ENCODE measurements at places on chromosomes 4 and X.

GRCh38 chr4:175703956-175704600, 108.0 kb downstream of the GPM6A start:
- DNase-seq: no peak

DNA sequence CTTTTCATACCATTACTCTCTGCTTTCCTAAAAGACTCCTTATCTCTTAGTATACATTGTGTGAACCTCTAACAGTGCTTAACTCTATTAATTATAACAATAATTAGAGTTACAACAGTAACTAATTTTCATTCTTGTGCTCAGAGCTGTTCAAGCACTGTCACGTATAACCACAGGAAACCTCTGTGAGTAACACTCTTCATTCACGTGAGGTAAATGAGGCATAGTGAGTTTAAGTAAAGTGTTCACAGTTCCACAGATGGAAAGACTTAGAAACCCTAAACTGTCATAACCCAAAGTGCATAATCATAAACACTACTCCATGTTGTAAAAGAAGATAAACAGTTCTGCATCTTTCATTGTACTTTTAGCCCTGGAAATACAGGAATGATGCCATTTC, 222.4 kb downstream of the CCSER1 start:
- no peak for DNase-seq

DNA sequence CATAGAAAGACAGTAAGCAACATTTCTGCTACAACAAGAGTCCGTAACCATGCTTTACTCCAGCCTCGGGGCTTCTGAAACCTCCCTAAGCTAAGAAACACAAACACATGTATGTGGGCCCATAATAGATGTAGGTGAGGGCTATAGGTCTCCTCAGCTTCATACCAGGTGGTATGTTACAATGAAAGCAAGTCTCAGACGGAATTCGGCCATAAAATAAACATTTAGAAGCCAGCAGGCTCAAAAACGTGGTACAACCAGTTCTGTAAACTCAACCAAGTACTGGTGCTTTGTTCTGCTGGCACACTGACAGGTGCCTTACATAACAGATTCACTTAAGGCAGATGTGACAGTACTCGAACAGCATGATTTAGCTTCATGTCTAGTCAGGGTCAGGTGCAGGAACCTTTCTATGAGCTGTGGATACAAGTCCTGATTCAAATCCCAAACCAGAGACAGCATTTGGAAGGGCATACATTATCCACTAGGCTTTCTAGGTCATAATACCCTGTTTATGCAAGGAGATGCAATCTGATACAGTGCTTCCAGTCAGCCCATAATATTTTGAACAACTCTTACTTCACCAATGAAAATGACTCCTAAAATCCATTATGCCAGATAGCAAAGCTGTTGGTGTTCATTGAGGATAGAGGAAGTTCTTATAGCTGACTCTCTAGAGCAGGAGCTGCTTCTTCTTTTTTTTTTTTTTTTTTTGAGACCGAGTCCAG, 113.8 kb upstream of the ENPP6 start:
- peak; percentile 61 for DNase-seq

DNA sequence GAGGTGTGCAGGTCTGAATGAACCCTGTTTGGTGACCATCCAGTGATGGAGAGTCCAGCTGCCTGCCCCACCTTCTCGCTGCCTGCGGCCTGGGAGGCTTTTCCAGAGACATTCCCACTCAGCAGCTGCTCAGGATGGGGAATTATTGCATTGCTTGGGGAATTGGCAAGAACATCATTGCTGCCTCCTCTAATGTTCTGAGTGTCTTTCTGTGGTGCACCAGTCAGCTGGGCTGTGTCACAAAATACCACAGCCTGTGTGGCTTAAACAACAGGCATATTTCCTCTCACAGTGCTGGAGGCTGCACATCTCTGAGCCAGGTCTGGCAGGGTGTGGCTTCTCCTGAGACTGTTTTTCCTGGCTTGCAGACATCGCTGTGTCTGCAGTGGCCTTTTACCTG, 86.8 kb upstream of the AFAP1 start:
- no peak for DNase-seq

GRCh38 chrX:47482065-47482511, 934 bp downstream of the ZNF41 start:
- no peak for DNase-seq

GRCh38 chr4:166195101-166195500, 322.1 kb downstream of the TLL1 start:
- no peak for DNase-seq

- DNase-seq: no peak
Measured at GRCh38 chrX:123814343-123814742, 45.5 kb upstream of the XIAP start.

DNA sequence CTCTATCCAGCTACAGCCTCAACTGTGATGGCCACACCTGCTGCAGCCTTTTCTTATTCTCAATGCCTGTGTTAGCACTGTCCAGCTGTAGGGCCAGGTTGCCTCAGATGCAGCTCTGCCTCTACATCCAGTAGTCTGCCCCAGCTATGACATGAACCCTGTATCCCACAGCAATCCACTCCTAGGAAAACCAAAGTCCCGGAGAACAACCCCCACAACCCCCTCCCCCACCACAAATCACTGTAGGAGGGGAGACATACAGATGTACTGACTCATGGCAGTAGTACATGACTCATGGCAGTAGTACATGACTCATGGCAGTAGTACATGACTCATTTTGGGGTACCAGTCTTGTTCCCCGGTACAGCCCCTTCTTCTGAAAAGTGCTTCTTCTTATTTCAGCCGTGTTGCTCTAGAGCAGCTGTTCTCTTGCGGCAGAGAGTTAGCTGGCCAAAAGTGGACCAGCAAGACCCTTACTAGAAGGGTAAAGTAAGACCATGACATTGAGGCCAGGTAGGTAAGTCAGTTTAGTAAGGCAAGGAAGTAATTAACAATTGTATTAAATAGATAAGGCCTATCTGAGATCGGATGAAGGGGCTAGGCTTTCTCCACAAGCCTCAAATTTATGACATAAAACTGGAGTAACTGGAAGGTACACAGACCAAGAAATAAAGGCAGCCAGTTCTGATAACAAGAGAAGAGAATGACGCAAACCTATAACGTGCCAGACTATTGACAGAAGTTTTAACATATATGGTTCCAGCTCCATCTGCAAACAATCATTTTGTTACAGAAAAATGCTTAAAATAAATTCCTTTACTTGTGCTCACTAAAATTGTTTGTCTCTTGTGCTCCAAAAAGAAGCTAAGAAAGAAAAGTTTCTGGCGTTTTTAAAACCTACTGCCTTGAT, 221.4 kb downstream of the TACR3 start:
- DNase-seq: no peak

- DNase-seq: no peak
Measured at GRCh38 chr4:62003695-62004094, 803.6 kb downstream of the ADGRL3 start.

- no peak for DNase-seq
Measured at GRCh38 chrX:39648548-39649254, 449.1 kb downstream of the BCOR start.

DNA sequence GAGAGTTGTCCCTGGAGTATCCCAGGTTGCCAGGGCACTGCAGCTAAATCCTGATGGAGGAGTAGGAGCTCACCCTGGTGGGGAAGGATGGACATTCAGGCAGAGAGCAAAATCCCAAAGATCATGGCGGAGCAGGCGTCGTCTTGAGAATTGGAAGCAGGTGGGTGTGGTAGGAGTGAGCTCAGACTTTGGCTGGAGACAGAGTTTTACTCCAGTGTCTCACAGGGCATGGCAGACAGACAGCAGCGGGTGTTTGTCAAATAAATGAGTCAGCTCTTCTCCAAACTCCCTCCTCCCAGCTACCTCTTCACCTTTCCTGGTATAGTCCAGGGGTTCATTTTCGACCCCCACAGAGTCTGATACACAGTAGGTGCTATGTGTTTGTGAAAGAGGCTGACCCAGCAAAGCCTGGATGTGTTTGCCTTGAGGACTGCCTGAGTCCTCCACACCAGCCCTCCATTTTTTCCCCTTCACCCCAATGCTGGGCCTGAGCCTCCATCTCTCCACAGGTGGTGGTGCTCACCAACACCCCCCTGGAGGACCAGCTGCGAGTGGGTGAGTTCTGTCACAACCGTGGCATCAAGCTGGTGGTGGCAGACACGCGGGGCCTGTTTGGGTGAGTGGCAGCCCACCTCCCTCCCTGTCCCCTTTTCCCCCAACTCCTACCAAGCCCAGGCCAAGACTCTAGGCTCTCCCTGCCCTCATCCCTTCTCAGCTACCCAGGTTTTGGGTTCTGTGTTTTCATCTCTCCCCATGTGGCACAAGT, 6.9 kb downstream of the UBA1 start:
- DNase-seq: no peak

GRCh38 chr4:125741825-125742452, 427.2 kb downstream of the FAT4 start:
- peak; percentile 26 for DNase-seq

DNA sequence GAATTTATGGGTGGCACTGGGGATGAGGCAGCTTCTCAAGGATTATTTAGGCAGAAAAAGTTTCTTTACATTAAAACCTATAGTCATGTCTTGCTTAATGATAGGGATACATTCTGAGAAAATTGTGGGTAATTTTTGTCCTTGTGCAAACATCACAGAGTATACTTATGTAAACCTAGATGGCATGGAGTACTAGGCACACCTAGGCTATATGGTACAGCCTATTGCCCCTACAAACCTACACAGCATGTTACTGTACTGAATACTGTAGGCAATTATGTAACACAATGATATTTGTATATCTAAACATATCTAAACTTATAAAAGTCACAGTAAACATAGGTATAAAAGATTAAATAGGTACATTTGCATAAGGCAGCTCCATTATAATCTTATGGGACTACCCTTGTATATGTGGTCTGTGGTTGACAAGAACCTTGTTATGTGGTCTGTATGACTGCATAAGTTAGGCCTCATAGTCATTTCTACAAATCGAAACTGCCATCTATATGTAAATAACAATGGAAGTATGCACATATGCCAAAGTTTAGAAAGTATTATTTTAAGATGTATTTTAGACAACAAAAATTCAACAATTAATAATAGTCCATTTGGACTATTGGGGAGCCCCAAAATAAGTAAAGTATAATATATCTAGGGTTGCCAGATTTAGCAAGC, 87.3 kb downstream of the CFAP299 start:
- DNase-seq: peak; percentile 23

DNA sequence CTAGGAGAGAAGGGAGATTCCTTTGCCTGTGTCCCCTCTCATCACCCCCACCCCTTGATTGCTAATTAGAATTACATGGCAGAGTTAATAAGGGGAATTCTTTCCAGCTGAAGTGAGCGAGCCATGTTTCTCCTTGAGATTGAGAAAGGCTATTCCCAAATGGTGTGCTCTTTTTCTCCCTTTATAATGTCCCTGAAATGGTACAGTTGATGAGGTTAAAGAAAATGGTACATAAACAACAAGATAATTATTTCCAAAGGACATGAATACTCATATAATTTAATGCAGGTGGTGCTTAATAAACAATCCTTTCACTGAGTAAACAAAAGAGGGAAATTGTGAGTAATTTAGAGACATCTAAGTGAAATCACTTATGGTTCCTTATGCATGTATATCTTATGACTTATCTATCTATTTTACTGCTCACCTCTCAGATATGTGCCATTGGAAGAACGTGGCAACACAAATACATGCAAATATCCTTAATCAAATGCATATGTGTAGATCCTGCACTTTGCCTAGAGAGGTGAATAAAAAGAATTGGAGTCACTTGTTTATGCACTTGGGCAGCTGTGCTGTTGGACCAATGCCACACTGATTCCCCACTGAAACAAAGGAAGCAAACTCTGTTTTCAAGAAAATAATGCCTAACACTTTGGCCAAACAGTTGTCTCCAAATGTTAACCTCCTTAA, 106.6 kb upstream of the WDR44 start:
- no peak for DNase-seq

GRCh38 chr4:127881563-127881864, 821 bp downstream of the PLK4 start:
- DNase-seq: no peak

DNA sequence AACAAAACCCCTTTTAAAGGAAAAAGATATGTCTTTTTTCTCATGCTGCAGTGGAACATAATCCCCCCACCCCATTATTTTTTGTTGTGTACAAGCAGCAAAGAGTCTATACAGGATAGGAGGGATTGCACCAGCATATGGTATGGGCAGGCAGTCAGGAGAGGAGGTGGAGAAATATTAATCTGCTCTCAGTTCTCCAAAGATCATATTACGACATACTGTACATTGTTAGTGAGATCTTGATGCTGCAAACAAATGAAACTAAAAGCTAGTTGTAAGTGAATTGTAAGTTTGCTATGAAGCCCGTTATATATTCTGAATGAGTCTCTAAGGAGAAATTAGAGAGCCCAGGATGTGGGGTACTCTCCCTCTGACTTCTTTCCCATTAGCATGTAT, 75.3 kb downstream of the RAPGEF2 start:
- DNase-seq: no peak

GRCh38 chr4:11632025-11632424, 203.3 kb upstream of the HS3ST1 start:
- DNase-seq: no peak

DNA sequence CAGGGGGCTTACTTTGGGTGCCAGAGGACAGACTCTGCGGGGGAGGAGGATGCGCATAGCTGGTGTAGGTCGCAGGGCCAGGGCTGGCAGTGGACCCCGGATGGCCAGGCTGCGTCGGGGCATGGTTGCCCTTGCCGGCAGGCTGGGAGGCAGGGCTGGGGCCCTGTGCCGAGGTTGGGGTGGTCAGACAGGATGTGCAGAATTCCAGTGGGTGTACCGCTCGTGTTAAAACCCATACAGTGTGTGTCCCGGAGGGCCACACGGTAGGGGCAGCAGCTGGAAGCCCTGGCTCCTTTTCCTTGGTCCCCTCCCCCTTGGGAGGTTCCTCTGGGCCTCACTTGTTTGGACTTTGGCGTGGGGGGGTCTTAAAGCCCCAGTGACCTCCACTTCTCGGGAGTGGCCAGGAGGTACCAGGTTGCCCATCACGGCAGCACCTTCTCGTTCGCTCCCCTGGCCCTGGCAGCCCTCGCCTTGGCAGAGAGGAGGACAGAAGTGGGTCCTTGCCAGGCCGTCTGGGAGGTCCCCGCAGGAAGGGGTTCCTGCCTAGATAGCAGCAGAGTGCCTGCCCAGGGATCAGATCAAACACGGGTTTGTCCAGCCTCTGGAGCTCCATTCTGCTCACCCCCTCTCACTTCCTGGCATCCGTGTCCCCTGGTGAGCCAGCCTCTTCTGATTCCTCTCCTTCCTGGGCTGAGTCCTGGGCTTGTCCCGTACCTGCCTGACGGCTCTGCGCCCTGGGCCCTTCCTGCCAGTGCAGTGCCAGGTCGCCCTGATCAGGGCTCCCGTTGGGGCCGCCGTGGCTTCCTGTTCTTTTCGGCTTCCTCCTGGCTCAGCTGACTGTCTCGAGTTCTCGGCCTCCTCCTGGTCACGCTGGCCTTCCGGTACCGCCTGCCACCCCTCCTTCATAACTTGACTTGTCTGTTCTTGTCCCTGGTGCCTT, 56.7 kb upstream of the HGFAC start:
- DNase-seq: no peak

DNA sequence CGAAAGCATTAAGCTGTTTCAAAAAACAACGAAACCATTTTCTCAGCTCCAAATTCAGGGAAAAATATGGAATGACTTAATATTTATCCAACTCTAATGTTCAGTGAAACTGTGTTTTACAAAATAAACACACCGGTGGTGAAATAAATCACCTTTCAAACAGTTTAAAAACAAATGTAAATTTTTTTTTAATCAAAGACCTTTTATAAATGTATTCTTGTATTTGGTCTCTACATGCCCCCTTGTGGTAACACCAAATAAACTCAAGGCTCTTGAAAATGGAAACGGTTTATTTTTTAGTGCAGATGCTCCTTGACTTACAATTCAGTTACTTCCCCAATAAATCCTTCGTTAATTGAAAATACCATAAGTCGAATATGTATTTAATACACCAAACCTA, 45.8 kb upstream of the ITM2A start:
- peak; percentile 61 for DNase-seq

- DNase-seq: no peak
Measured at GRCh38 chr4:111174331-111174730, 551.5 kb upstream of the PITX2 start.
